MG63 (cell line): ENCODE measurements at places on chromosomes 1 and 21. TPM values are rescaled to one million over a fixed set of nuclear protein-coding genes. Genes with fewer than 3 reads are reported as not detected.

ELAPOR1 gene
- total RNA-seq: 0.20 TPM in 1 of 2 replicates, not detected in the other

SLC26A9 gene
- total RNA-seq: not detected in 2 replicates

ZNF593OS gene
- total RNA-seq: not detected in 2 replicates

OR2L3 gene
- total RNA-seq: not detected in 2 replicates

INSRR gene
- not detected in 2 replicates for total RNA-seq

RGS7 gene
- total RNA-seq: 0.13 and 0.20 TPM in 2 replicates

GPR52 gene
- not detected in 2 replicates for total RNA-seq

PM20D1 gene
- total RNA-seq: not detected in 2 replicates

CHIA gene
- total RNA-seq: not detected in 2 replicates
